CD4-positive, alpha-beta memory T cell (primary cell): ENCODE measurements at places on chromosomes 2 and 18. TPM values are rescaled to one million over a fixed set of nuclear protein-coding genes. Genes with fewer than 3 reads are reported as not detected.
A peak's percentile ranks its signal among the peaks of the same experiment; 100 is the strongest.

GRCh38 chr2:227796045-227796711 is 17.5 kb upstream of the CCL20 start:
- no peak for DNase-seq

DNA sequence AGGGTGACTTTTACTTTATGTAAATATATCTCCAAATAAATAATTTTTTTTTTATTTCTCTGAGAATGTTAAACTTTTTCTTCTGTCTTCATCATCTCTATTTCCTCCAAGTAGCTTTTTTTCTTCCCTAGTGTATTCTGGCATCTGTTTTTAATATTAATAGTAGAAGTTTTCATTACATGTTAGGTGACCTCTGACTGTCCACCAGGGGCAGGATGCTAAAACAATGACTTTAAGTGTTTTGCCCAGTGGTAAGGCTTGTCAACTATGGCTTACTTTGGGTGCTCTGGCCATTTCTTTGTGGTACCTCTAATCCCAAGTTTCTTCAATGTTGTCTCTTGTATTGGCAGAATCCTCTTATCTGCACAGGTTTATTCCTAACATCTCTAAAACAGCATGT is 127.1 kb downstream of the SRBD1 start:
- no peak for DNase-seq

Gene CLIP4
- 69.2 TPM for total RNA-seq

Gene ERICH2
- not detected for total RNA-seq

- no peak for DNase-seq
These were observed 425.9 kb upstream of the SLC8A1 start for GRCh38 chr2:40877734-40878288.

DNA sequence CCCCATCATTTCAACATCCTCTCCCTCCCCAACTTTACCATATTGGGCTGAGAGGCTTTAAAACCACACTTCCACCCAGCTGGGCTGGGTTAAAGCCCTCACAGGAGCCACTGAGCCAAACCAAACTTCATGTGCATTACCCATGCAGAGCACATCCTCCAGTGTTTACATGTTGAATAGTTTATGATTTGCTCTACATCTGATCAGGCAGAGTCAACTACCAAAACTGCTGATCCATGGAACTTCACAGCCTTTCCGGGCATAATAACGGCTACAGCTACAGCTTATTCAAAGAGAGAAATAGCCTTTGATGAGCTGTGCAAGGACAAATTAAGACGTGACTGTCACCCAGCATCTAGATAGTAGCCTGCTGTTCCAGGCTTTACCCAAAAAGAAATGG is 39.0 kb downstream of the MAIP1 start:
- no peak for DNase-seq

GRCh38 chr2:27552941-27553340 is 29.9 kb upstream of the ZNF512 start:
- no peak for DNase-seq

GRCh38 chr2:138364554-138365162 is 136.9 kb upstream of the SPOPL start:
- DNase-seq: no peak

GRCh38 chr2:102334486-102334885 is 21.1 kb upstream of the IL18R1 start:
- no peak for DNase-seq

Gene CD8B
- total RNA-seq: 1.1 TPM

GRCh38 chr2:241857041-241857541 is 1.6 kb downstream of the PDCD1 start:
- no peak for DNase-seq

DNA sequence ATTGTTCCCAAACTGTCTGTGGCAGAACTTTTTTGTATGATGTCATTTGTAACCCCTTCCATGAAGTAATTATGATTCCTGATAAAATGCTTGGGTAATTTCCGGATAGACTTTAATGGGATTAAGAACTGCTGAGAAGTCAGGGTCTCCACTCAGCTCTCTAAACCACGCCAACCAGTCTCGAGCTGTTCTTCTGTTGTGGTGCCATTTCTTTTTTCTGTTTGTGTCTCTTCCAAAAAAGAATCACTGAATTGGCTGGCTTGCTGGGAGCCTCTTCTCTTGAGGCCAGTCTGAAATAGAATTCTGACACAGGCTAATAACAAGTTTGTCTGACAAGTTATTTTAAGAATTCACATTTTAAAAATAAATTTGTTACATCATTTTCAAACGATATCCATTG is 198.9 kb downstream of the BCL2 start:
- no peak for DNase-seq

DNA sequence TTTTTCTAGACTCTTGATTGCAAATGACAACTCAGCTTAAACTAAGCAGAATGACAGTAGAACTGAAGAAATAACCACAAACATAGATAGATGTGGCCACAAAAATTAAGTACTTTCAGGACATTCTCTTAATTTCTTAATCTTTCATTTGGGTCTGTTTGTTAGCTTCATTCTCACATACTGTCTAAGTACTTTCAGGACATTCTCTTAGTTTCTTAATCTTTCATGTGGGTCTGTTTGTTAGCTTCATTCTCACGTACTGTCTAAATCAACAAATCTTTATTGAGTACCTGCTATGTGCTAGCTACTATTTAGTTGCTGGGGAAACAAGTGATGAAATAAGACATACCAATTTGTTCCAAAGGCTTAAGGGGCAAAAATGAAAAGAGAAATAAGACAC is 35.1 kb downstream of the FAM117B start:
- DNase-seq: peak; percentile 19

- DNase-seq: no peak
These were observed 55.9 kb upstream of the HPCAL1 start for GRCh38 chr2:10246831-10247230.

DNA sequence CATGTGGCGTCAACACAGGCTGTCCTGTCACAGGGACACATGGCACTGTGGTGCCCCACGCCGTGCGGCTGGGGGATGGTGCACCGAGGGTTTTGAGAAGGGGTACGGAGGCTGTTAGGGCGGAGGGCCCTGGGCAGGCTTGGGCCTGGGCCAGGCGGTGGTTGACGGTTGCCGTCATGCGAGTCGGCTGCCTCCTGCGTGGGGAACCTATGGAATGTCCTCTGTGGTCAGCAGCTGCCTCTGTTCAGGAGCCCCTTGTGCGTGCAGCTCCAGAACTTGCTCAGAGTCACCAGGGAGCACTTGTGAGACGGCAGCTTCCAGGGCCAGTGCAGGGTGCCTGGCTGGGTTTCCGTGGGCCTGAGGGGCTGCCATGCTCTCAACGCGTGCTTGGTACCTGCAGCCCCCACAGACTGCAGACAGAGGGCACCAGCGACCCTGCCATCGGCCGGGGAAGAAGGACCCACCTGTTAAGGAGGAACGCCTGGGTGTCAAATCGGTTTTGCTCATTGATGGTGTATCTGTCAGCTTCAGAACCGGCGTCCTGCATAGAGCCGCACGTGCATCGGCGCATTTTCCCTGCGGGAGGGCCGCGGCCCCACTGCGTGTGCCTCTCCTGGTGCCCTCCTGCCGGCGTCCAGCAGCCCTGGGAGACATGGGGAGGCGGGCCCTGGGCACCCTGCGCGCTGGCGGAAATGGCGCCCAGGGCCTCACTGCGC is 10.0 kb upstream of the D2HGDH start:
- no peak for DNase-seq

DNA sequence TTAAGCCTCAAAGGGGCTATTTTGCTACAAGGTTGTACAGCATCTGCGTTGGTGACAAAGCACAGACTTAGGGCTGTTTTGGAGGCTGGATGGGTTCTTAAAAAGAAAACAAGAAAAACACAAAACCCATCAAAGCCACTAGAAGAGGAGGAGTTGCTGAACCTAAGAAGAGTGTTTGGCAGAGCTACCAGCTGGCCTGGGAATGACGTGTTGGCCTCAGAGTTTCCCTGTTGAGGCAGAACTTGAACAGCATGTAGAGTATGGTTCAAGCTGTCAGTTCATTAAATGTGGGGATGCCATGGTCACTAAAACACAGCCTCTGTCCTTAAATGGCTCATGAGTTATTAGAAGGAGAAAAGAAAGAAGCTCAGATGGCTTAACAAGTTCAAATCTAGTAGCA is 162.5 kb downstream of the TTC32 start:
- DNase-seq: no peak

GRCh38 chr2:39779927-39780326 is 869 bp upstream of the THUMPD2 start:
- DNase-seq: no peak

- DNase-seq: no peak
These were observed 88.7 kb upstream of the ATL2 start for GRCh38 chr2:38465789-38466127.
